Neural crest cell (in vitro differentiated cells): ENCODE measurements at places on chromosomes 3 and 15.

DNA sequence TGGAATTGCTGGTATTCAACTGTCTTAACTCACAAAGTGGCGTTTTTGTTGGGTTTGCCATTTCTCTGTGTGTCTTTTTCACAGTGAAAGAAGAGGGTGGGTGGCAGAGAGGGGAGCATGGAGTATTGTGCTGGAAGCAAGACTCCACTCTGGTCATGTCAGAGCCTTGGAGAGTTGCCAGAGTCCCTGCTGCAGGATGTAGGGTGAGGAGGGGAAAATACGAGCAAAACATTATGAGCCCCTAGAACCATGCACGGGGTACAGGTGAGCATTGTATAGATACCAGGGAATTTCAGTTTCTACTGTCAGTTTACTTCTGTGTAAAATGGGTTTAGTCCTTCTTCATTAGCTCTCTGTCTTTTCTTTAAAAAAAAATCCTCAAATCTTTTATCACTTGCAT lies 249.9 kb downstream of the CACNA2D3 start:
- no peak for DNase-seq

DNA sequence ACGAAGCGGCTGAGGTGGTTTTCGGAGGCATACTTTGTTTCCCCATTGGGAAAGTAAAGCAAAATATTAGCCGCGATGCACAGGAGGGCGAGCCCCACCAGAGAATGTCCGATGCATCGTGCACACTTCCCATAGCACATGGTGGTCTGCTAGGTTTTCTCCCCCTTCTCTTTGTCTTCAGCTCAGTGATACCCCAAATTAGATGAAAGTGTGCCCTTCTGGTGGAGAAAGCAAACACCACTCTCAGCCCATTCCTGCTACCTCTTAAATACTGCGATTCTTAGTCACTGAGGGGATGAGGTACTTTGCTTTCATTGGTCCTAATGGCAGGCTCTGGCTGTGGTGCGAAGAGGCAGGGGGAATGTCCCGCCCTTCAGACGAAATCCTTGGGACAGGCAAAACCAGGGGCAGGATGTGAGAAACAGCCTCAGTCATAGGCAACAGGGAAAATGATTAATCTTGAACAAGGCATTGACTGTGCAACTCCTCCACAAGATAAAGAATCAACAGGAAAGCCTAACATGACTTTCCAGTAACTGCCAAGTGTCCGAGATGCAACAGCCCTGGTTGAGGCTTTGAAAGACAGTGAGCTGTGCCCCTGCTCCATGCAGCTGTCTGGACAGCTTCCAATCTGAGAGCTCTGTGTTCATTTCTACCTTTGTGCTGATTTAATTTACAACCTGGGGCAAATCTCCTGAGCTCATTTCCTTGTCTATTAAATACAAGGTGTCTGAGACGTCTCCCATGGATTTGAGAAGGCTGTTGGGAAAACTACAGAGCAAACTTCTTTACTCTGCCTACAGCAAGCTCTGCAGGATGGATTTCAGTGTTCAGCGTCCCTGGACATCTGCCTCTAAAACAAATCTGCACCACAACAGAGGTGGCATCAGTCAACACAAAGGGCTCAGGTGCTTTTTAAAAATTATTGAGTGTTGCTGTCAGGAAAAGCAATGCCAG lies at the start of gene TM4SF1:
TSS of gene TM4SF1 (minus strand) at position 242 of the 957 bp plus-strand sequence. CDS start at position 140, 102 bp downstream.
- no peak for DNase-seq

DNA sequence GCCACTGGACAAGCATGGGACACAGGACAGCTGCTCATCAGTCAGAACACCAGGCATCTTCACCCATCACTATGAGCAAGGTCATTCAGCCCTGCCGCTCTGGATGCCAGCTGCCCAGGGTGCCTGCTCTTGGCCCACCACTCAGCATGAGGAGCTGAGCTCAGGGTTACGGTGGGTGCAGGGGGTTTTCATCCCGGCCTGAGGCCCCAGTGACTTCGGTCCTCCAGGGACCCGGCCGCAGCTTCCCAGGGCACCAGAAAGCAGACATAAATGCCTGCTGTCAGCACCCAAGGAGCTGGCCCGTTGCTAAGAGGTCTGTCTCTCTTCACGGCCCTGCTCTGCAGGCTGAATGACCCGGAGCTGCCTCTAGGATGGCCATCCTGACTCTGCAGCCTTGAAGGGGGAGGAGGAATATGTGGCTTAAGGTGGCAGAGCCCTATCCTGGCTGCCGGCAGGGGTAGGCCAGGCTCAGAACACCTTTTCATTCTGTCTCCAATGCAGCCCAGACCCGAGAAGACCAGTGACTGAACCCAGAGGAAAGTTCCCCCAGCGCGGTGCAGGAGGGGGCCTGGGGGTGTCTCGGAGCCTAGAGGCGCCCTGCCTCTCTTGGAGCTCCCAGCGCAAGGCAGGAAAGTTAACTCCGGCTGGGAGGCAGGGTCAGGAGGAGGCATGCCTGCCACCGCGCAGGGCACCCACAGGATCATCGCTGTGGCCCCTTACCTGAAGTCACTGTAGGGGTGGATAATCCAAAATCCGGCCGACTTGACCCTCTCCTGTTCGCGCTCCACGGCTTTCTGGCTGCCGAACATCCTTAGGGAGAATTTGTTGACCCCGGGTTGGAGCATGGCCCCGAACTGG lies 1.8 kb downstream of the HCN4 start:
- DNase-seq = no peak

DNA sequence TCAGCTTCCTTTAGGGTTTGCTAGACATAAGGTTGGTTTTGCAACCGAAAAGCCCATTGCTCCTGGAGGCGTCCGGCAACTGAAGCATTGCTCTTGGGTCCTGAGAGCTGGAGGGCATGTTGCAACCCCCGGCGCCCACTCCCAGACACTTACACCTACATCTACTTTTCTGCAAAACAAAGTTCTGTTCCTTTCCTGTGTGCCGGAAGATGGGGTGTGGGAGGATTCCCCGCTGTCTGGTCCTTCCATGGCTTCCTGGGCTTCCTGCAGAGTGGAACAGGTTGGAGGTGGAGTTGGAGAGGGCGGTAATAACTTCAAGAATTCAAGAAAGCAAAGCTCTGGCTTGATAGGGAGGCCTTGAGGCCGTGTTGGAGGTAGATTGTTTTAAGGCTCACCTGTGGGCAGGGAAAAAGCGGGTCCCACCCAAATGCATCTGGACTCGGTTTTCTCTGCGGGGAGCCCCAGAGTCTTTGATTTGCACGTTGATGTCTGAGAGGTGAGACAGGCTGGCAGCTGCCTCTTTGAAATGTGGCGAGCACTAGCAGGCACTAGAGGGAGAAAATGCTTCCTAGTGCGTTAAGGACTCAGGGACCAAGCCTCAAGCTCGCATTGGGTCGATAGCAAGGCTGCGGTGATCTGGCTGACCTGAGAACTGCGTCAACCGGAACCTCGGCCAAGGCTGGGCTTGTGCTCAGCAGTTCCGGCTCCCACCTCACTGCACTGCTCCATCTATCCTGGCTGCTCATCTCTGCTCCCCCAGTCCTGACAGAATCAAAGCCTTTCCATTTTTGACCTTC lies 39.5 kb downstream of the NR2F2 start:
- DNase-seq = no peak

- DNase-seq = no peak
Observed at GRCh38 chr15:82874267-82874666, 64.8 kb downstream of the WHAMM start.
